ENCODE measurements at places on chromosomes 5 and 9.

- DNase-seq = no peak
Measured at GRCh38 chr5:154683101-154683880, 71.9 kb upstream of the LARP1 start.

GRCh38 chr9:137227054-137227852 lies at the start of gene RNF224:
Gene RNF224 (plus strand): TSS chr9:137227502. CDS start chr9:137228336, 834 bp downstream.
- DNase-seq = peak; percentile 87

DNA sequence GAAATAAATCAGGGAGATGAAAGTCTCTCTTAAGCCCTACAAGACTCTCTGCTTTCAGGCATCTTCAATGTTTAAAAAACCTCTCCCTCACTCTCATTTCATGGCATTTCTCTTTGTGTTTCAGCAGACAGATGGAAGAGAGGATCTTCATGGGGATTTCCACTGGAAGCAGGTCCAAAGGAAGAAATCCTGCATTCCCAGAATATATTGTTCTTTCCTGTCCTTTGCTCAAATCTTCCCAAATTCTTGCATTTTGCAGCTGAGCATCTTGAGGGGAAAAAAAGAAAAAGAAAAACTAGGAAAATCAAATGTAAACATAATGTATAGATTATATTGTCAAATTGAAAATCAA lies 382.2 kb downstream of the ENC1 start:
- DNase-seq = no peak

GRCh38 chr9:124359426-124359825 lies 55.8 kb downstream of the PSMB7 start:
- DNase-seq = no peak

- no peak for DNase-seq
Measured at GRCh38 chr5:114243281-114243971, 118.4 kb upstream of the KCNN2 start.

- no peak for DNase-seq
Measured at GRCh38 chr9:76852026-76852425, 53.9 kb downstream of the PRUNE2 start.

DNA sequence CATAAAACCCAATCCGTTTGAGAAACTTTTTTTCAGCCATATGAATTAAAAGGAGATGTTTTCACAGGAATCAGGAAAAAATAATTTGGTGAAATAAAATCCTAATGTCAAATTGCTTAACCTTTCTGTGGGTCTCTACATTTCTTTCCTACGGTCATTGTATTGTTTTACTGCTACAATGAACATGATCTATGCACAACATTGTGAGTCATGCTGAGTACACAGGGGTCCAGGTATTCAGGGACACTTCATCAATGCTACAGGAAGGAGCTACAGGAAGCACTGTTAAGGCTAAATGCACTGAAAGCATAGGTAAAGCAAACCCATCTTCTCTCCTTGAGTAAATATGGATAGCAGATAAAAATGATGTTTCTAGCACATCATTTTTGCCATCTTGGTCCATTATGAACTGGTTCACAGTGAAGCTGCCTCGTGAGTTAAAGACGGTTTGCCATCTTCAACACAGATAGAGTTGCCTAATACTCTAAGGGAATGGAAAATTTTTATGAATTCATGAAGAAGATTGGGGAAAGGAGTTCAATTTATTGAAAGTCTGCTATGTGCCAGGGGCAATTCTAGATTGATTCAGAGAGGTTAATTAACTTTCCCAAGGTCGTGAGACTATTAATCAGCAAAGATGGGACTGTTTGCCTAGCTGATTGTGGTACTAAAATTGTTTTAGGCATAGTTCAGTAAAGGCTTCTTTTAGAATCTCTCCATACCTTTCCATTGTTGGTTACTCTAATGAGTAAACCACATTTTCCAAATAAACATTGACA lies 85.5 kb downstream of the DIRAS2 start:
- no peak for DNase-seq

- no peak for DNase-seq
Measured at GRCh38 chr5:40485021-40485998, 194.4 kb upstream of the PTGER4 start.
